ENCODE measurements at places on chromosomes 2 and 18. TPM values are rescaled to one million over a fixed set of nuclear protein-coding genes. Genes with fewer than 3 reads are reported as not detected.
A peak's percentile ranks its signal among the peaks of the same experiment; 100 is the strongest.

- DNase-seq, result no peak
Measured at GRCh38 chr2:622357-622756, 54.8 kb downstream of the TMEM18 start.

- DNase-seq, result peak; percentile 10
Measured at GRCh38 chr18:44079606-44080005, 601.1 kb upstream of the SETBP1 start.

DNA sequence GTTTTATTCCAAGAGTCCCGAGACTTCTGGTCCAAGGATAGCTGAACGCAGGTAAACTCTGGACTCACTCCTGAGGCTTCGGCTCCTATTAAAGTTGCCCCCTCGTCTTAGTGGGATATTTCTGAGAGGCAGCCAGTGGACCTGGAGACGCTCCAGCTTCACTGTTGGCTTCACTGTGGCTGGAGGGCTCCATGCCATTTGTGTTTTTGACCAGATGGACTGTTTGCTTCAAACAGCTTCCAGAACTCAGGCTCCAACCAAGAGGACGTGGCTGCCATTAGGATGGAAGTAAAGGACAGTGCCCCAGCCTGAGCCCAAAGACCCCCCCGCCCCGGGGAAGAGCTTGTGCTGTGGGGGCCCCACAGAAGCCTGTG, 94.4 kb upstream of the LDAH start:
- no peak for DNase-seq

GRCh38 chr2:118913131-118913802, 28.7 kb upstream of the MARCO start:
- no peak for DNase-seq

Gene TXNDC2
- total RNA-seq, result not detected
